ENCODE measurements at places on chromosomes 4 and X. TPM values are rescaled to one million over a fixed set of nuclear protein-coding genes. Genes with fewer than 3 reads are reported as not detected.
A peak's percentile ranks its signal among the peaks of the same experiment; 100 is the strongest.

DNA sequence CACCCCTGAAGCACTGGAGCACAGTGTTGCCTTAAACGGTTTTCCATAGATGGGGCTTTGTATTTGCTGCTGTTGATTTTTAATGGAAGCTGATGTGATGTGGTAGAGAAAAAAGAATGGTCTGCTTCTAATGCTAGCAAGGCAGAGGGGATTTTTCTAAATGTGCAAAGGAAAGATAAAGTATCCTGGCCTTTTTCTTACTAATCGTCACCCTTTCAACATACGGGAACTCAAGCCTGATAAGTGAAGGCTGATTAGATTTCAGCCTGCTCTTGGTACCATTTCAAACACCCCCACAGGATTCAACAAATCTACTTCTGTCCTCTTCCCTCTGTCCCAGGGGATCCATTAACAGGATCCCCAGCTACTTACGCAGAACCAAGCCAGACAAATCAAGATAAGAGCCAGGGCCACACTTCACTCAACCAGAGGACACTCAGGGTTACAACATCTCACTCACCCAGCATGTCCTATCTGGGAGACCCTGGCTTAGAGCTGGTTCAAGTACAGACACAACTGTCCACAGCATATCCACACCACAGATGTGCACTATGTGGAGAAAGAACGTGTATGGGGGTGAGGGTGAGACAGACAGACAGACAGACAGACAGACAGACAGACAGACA, 180.0 kb downstream of the SH3KBP1 start:
- no peaks in the 10 kb centered on the region for H3K4me1 ChIP-seq
- DNase-seq, result no peak
- H3K27me3 ChIP-seq, result no peaks in the 10 kb centered on the region
- H3K36me3 ChIP-seq, result no peaks in the 10 kb centered on the region
- no peak overlapping the region for H3K27ac ChIP-seq

DNA sequence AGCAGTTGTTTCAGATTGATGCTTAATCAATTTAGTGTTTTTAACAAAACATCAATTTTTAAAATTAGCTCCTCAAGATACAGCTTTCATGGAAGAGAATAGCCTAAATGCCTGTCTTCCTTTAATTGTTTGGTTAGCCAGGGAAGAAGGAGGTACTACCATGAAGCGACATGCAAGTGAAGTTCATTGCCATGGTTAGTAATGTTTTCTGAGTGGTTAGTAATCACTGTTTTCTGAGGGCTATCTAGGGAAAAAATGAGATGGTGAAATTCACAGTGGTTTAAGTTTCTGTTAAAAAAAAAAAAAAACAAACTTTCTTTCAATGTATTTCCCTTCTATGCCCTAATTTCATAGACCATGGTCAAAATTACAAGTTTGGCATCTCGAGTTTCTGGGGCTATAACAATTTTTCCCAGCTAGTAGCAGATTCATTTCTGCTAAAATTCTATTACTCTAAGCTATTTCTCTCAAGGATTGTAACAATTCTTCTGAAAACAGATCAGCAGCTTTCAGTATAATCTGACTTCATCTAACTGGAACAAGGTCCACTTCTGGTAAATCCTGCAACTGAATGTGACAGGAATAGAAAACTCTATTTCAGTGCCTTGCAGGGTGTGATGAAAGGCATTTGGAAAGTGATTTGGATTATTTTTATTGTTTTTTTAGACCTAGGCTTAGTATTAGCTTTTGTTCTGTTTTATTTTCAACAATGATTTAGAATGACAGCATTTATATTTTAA, 157.0 kb downstream of the PCDH18 start:
- H3K27me3 ChIP-seq, result no peaks in the 10 kb centered on the region
- H3K36me3 ChIP-seq, result no peaks in the 10 kb centered on the region
- H3K4me1 ChIP-seq, result no peaks in the 10 kb centered on the region
- H3K27ac ChIP-seq, result no peak overlapping the region
- no peak for DNase-seq

Gene NUDT10
- not detected for total RNA-seq

Gene CSN1S1
- total RNA-seq, result not detected

DNA sequence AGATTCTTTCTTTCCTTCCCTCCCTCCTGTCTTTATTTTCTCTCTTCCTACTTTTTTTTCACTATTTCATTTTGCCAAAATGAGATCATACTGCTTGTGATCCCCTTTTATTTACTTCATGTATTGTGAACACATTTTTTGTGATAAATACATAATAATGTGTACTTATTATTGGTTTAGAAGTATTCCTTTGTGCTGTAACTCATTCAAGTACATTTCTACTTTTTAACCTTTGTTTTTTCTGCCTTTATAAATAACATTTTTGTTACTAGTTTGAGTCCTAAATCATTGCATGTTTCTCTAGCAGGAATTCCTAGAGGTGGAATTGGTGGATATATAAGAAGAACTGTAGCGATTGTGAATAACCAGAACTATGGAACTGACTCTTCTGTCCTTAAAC, 214.5 kb upstream of the SFRP2 start:
- H3K27me3 ChIP-seq, result no peaks in the 10 kb centered on the region
- no peak overlapping the region for H3K27ac ChIP-seq
- H3K36me3 ChIP-seq, result no peaks in the 10 kb centered on the region
- no peak overlapping the region for H3K4me3 ChIP-seq
- DNase-seq, result no peak

DNA sequence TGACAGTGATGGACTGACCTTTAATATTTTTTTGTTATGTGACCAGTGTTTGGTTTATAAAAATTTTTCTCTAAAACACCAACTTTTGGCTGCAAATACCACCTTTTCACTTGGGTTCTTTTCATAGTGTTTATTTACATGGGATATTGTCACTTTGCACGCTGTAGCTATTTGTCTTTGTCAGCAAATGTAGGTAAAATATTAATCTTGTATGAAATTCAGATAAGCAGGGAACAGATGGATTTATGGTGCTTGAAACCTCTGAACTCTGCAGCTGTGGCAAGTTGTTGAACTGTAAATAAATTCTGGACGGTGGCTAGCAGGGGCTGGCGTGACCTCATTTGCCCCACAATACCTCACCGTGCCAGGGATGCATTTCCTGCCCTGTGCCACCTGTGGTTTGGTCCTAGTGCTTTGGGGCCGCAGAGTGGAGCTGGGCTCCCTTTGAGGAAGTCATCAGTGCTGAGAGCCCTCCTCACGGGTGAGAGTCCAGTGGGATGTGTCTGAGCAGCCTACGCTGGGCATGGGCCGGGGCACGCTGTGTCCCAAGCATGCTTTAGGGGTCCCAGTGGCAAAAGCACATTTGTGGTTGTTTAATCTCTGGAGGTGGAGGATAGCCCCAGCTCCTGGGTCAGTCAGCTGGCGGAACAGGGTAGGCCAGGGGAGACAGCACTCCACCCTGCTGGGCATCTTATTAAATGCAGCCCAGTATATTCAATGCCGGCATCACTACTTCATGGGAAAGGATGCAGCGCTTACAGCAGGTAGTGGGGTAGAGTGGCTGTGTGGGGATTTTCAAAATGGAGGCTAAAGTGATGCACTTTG, 108.6 kb downstream of the TBL1X start:
- peaks cover 28% of the 10 kb centered on the region for H3K4me1 ChIP-seq
- H3K27me3 ChIP-seq, result no peaks in the 10 kb centered on the region
- no peak for DNase-seq
- no peak overlapping the region for H3K4me3 ChIP-seq
- no peaks in the 10 kb centered on the region for H3K36me3 ChIP-seq

- DNase-seq, result no peak
- no peak overlapping the region for H3K4me3 ChIP-seq
- no peaks in the 10 kb centered on the region for H3K36me3 ChIP-seq
- no peaks in the 10 kb centered on the region for H3K4me1 ChIP-seq
These were observed 64.7 kb upstream of the PTPN13 start for GRCh38 chr4:86529436-86529835.

Gene KLF8
- total RNA-seq, result not detected

DNA sequence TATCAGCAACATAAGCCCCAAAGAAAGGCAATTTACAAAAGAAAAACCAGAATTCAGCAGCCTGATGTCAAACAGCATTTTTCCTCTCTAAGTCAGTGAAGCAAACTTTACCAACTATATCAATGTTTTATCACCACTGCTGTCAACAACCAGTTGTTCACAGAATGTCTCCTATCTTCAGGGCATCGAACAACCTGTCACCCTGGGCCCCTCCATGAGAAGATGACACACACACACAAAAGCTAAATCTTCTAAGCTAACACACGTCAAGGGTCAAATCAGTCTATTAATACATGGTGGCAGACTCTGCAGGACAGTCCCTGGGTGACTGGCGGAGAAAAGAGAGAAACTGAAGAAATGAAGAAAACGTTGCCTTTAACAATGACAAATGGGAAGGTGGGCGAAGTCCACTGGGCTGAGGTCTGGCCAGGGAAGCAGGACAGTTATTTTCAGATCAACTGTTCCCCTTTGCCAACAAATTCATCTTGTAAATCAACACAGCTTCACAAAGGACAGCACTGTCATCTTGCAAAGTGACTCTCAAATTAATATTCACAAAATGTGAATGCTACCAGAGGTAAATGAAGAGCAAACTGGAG, 13.0 kb downstream of the FAT1 start:
- DNase-seq, result peak; percentile 41
- H3K36me3 ChIP-seq, result peaks cover 43% of the 10 kb centered on the region
- no peaks in the 10 kb centered on the region for H3K27me3 ChIP-seq
- peak overlapping the region; percentile 26 for H3K27ac ChIP-seq
- H3K4me3 ChIP-seq, result no peak overlapping the region

DNA sequence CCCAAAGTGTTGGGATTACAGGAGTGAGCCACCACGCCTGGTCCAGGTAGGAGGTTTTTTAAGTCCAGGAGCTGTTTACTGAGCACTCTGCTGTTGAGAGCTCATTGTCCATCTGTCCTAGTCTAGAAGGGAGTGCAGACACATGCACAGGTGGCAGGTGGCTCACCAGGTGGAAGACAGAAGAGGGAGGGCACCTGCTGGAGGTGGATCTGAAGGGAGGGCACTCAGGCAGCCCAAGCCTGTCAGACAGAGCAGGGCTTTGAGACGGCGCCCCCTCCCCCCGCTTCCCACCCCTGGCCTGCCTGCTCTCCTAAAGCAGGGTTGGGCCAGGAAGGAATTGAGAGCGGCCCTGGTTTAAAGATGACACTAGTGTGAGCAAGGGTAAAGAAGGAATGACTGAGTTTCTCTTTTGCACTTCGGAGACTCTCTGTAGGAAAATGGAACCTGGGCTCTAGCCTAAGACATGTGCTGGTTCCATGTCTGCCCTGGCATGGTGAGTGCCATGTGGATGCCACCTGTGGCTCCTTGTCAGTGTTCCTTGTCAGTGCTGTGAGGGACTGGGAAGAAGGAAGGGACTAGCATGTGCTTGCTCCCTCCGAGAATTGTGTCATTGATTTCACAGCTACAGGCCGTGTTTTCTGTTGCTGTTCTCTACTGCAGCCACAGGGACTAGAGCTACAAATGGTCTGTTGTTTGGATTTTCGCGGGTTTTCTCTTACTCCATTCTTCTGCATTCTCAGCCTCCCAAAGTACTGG, 108.6 kb downstream of the TNIP2 start:
- H3K4me1 ChIP-seq, result no peaks in the 10 kb centered on the region
- H3K27ac ChIP-seq, result no peak overlapping the region
- H3K36me3 ChIP-seq, result peaks cover 72% of the 10 kb centered on the region
- no peak overlapping the region for H3K4me3 ChIP-seq

DNA sequence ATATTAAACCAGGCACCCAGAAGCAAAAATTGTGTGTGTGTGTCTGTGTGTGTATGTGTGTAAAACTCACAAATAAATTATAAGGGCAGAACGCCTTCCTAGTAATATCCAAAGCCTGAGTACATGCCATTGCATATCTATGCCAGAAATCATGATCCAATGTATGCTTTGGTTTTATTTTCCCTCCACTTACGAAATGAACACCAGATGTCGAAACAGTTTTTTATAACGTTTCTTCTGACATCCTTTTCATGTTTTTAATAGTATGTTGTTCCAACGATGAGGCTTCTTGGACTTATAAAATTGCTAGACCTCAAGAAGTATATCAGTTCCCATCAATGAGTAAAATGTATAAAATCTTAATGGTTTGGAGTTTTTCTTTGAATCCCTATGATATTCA, 55.4 kb downstream of the KCNIP4 start:
- H3K4me1 ChIP-seq, result no peaks in the 10 kb centered on the region
- H3K36me3 ChIP-seq, result no peaks in the 10 kb centered on the region
- DNase-seq, result no peak
- H3K27ac ChIP-seq, result no peak overlapping the region
- no peaks in the 10 kb centered on the region for H3K27me3 ChIP-seq
- no peak overlapping the region for H3K4me3 ChIP-seq

GRCh38 chr4:39042366-39042765, 10.2 kb upstream of the TMEM156 start:
- H3K27ac ChIP-seq, result peak overlapping the region; percentile 82
- DNase-seq, result peak; percentile 18
- H3K27me3 ChIP-seq, result no peaks in the 10 kb centered on the region
- H3K36me3 ChIP-seq, result no peaks in the 10 kb centered on the region
- H3K4me1 ChIP-seq, result peaks cover 53% of the 10 kb centered on the region
- no peak overlapping the region for H3K4me3 ChIP-seq

DNA sequence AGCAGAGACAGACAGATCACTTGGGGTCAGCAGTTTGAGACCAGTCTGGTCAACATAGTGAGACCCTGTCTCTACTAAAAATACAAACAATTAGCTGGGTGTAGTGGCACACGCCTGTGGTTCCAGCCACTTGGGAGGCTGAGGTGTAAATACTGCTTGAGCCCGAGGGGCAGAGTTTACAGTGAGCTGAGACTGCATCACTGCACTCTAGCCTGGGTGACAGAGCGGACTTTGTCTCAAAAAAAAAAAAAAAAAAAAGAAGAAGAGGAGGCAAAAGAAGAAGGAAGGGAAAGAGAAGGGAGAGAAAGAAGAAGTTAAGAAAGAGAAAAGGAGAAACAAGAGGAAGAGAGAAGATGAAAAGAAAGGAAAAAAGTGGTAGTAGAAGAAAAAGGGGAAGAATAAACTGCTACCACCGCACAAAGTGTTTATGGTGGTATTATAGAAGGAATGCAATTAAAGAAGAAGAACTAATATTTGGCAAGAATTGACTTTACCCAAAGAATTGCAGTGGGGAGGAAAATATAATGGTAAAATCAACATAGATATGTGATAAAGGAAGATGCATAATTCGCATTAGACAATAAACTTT, 19.6 kb upstream of the NSUN7 start:
- H3K27me3 ChIP-seq, result no peaks in the 10 kb centered on the region
- H3K36me3 ChIP-seq, result no peaks in the 10 kb centered on the region
- no peak for DNase-seq
- no peak overlapping the region for H3K27ac ChIP-seq

- H3K27me3 ChIP-seq, result no peaks in the 10 kb centered on the region
- DNase-seq, result no peak
- no peaks in the 10 kb centered on the region for H3K36me3 ChIP-seq
- H3K4me3 ChIP-seq, result no peak overlapping the region
These were observed 53.9 kb upstream of the ZNF157 start for GRCh38 chrX:47316276-47317025.

Gene IL2
- total RNA-seq, result not detected

GRCh38 chr4:142088906-142089305, 452.5 kb downstream of the IL15 start:
- H3K27ac ChIP-seq, result no peak overlapping the region
- H3K4me3 ChIP-seq, result no peak overlapping the region
- no peaks in the 10 kb centered on the region for H3K4me1 ChIP-seq
- no peaks in the 10 kb centered on the region for H3K36me3 ChIP-seq
- no peaks in the 10 kb centered on the region for H3K27me3 ChIP-seq

- no peak for DNase-seq
- H3K4me1 ChIP-seq, result no peaks in the 10 kb centered on the region
- no peak overlapping the region for H3K4me3 ChIP-seq
- no peak overlapping the region for H3K27ac ChIP-seq
- no peaks in the 10 kb centered on the region for H3K36me3 ChIP-seq
These were observed 98.2 kb downstream of the USP46 start for GRCh38 chr4:52560844-52561280.

Gene TCEAL5
- total RNA-seq, result not detected

Gene BRS3
- not detected for total RNA-seq

GRCh38 chr4:123121241-123121907, 199.0 kb upstream of the NUDT6 start:
- peak; percentile 69 for DNase-seq
- no peaks in the 10 kb centered on the region for H3K36me3 ChIP-seq
- no peak overlapping the region for H3K4me3 ChIP-seq
- H3K27ac ChIP-seq, result no peak overlapping the region
- H3K4me1 ChIP-seq, result peaks cover 13% of the 10 kb centered on the region

All from HepG2 (cell line).